ENCODE measurements at places on chromosomes 3 and 15.

DNA sequence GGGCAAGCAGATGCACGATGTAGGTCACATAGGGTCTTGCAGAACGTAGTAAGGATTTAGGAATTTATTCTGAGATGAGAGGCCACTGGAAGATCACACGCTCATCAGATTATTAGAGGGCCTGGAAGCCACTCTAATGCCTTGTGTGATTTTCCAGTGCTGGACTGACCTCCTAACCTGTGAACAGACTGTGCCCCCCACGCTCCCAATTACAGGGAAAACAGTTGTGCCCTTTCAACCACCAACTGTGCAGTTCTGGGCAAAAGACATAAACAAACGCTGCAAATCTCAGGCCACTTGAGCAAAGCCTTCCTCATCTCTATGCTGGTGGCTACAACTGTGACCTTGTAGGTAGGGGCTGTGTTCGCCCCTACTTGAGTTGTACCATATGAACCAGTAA is 48.2 kb upstream of the BOC start:
- DNase-seq = no peak

GRCh38 chr3:13021141-13022114 is 51.8 kb downstream of the IQSEC1 start:
- DNase-seq = no peak

DNA sequence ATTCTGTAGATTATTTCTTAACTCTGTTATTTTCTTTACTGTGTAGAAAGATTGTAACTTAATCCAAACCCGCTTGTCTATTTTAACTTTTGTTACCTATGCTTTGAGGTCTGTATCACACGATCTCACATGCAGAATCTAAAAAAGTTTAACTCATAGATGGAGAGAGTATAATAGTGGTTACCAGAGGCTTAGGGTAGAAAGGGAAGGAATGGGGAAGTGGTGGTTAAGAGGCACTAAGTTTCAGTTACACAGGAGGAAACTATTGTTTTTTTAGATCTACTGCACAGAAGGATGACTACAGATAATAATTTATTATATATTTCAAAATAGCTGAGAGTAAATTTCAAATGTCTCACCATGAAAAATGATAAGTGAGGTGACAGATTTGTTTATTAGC is 515.2 kb downstream of the RSL24D1 start:
- DNase-seq = no peak

DNA sequence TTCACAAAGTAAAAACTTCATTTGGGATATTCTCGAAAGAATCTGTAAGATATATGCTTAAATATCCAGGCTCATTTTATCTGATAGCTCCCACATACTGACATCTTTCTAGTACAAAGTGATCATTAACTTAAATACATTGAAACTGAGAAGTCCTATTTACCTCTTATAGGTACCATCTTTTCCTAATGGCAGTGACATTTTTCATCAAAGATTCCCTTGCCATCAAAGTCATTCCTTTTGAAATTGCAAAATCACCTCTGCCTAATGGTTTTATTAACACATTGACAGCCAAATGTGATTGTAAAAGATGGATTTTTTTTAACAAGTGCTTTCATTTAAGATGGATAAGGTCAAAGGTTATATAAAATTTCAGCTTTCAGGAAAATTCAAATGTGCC is 346.6 kb downstream of the MFSD1 start:
- no peak for DNase-seq

GRCh38 chr15:43293432-43293831 is 26.7 kb upstream of the TGM5 start:
- DNase-seq = no peak

DNA sequence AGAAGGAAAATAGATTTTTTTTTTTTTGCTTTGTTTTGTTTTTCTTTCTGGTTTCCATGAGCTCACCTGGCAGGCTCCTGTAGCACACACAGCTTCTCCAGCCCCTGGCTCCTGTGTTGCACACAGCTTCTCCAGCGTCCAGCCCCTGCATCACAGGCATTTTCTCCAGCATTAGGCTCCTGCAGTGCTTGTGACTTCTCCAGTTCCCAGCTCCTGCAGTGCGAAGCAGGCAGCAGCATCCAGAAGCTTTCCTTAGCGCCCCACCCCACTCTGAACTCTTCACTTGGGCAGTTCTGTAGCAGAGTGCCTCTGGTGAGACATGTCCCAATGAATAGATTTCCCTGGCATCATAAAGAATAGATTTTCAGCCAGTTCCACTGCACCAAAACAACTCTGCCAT is 5.5 kb upstream of the CCDC39 start:
- no peak for DNase-seq

Measured in bone marrow (tissue), 2 donors.